ENCODE measurements at places on chromosomes 2 and 18.

GRCh38 chr2:207256476-207257207 is 90.9 kb upstream of the KLF7 start:
- DNase-seq, result no peak

- DNase-seq, result peak; percentile 72
These were observed 780 bp upstream of the BCL2 start for GRCh38 chr18:63320123-63320974.

GRCh38 chr2:240811346-240812300 is 8.4 kb downstream of the KIF1A start:
- DNase-seq, result no peak

GRCh38 chr2:43054367-43054766 is 172.0 kb downstream of the ZFP36L2 start:
- DNase-seq, result no peak

- DNase-seq, result no peak
These were observed 89.3 kb upstream of the SLC66A3 start for GRCh38 chr2:11065833-11066485.

DNA sequence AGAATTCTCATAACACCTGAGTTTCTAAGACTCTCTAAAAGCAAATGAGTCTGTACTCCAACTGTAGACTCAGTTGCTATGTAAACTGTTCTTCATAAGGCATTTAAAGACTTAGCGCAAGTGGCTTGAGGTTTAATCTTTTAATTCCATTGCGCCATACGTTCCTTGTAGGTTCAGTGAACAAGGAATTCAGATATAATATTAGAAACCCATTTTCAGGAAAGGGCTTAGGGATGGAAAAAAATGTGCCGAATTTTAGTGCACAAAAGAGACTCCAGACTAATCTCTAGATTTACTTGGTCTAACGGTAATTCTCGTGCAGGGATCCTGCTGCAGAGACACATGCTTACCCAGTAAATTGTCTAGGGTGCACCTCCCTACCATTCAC is 268.9 kb upstream of the TANK start:
- no peak for DNase-seq

GRCh38 chr2:96095116-96095636 is 21.2 kb downstream of the ADRA2B start:
- DNase-seq, result no peak

DNA sequence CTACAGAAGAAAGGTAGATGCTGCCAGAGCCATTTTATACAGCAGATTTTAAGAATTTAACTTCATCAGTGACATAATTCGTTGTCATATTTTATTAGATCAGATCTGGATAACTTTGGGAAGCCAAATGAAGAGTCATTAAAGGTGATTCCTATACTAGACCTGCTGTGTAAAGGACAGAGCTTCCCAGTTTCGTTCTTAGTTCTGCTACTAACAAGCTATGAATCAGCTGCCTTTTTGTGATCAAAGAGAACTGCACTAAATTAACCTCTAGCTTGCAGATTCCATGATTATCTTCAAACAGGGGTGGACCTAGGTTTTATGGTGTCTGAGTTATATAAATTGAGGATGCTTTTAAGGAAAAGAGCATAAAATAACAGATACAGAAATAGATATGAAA is 926.5 kb upstream of the ACVR2A start:
- DNase-seq, result no peak

DNA sequence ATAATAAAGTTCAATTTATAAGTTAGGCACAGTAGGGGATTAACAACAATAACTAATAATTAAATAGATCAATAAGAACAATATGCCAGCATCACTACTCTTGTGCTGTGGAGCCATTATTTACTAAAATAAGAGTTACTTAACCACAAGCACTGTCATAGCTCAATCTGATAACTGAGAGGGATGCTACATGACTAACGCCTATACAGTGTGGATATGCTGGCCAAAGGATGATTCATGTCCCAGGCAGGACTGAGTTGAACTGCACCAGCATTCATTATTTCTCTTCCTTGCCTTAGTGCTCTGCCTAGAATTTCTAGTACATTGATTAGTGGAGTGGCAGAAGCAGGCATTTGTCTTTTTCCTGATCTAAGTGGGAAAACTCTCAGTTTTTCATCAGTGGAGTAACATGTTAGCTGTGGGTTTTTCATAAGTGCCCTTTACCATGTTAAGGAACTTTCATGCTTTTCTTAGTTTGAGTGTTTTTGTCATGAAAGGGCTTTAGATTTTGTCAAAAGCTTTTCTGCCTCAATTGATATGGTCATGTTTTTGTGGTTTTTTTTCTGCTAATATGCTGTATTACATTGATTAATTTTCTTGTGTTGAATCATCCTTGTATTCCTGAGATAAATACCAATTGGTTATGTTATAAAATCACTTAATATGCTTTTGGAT is 21.7 kb downstream of the KIAA1328 start:
- DNase-seq, result peak; percentile 61

GRCh38 chr18:25244170-25244569 is 107.8 kb downstream of the ZNF521 start:
- DNase-seq, result no peak

GRCh38 chr2:2823061-2823753 is 492.1 kb upstream of the MYT1L start:
- no peak for DNase-seq

GRCh38 chr18:36558234-36558633 is 260.7 kb downstream of the FHOD3 start:
- no peak for DNase-seq

DNA sequence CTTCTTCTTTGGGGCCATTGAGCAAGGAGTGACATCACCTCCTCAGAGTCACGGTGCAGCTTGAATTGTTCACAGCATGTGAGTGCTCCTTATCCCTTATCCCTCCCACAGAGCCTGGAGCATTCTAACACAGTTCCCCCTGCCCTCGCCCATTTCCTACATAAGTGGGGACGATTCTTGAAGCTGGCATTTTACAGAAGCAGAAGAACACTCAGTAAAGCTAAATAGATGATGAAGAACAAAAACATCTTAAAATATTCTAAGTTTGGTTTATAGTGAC is 135.8 kb upstream of the APCDD1 start:
- DNase-seq, result no peak

- DNase-seq, result no peak
These were observed 17.2 kb downstream of the SP110 start for GRCh38 chr2:230202430-230203109.

DNA sequence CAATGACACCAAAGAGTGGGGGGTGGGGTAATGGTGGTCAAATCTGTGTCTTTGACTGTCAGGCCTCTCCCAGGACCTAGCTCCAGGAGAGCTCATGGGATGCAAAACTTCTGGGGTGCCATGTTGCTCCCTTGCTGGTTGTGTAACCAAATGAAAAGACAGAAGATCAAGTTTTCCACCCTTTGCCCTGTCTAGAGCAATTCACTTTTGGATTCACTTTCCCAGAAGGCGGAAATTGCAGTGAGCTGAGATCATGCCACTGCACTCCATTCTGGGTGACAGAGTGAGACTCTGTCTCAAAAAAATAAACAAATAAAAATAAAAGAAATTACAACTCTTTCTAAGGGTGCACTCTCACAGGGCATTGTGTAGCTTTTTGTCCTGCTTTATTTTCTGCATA is 34.9 kb upstream of the PLA2R1 start:
- no peak for DNase-seq

GRCh38 chr2:178043266-178043665 is 29.3 kb downstream of the PDE11A start:
- DNase-seq, result no peak

DNA sequence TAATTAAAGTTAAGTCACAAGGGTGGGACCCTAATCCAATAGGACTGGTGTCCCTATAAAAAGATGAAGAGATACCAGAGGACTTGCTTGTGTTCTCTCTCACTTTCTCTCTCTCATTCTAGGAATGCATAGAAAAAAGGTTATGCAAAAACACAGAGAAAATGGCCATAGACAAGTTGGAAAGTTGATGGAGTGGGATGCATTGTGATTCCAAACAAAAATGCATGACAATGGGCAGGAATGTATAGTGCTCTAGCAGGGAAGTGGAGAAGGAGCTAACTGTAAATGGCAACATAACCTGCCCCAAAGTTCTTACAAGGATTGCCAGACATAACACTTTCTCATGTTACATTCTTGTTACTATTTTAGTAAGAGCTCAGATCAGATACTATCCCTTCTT is 301.6 kb upstream of the LRATD1 start:
- no peak for DNase-seq

DNA sequence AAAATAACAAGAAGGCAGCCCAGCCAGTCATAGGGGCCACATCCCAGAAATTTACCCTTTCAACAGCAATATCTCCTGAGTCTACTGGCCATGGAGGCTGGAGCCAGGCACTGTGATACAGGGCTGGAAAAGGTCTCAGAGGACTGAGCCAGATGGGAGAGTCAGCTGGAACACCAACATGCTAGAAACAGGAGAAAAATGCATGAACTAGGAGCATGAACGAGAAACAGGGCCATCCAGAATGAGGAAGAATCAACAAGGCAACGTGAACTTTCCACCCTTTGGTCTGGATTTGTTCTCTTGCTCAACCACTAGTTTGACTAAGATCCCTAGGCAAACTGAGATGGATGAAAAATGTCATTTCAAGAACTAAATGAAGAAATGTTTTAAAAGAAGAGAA is 13.1 kb downstream of the PID1 start:
- DNase-seq, result no peak

DNA sequence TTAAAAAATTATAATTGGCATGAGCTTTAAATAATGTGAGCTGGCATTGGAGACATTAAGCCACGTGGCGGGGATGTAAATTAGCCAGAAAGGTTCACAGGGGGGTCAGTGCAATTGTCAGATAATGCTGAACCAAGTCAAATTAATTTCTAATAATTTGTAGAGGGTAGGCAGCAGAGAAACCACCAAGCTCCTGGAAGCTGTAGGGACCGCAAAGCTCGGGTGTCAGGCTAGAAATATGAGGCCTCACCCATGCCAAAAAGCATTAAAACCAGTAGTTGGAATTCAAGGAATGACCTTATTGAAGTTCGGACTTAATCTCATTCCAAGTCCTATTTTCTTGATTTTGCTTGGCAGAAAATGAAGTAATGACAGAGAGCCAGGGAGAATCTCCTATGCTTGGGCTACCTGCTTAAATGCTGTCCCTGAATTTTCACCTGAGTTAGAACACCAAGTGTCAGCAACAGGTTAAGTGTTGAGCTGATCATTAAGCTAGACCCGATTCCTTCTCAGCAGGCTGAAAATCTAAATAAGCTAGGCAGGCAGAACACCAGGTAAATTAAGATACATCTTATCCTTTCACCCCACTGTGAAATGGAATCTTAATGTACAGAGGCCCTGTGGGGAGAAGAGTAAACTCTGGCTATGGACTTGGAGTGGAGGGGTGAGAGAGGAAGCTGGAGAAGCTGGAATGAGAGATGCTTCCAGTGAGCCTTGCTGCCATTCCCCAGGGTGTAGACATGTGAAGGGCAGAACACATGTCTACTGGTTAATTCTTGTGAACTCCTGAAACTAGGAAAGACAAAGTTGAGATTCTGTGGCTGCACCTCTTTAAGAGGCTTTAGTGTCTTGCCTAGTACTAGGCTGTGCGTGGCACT is 520.0 kb downstream of the SLC4A3 start:
- no peak for DNase-seq

DNA sequence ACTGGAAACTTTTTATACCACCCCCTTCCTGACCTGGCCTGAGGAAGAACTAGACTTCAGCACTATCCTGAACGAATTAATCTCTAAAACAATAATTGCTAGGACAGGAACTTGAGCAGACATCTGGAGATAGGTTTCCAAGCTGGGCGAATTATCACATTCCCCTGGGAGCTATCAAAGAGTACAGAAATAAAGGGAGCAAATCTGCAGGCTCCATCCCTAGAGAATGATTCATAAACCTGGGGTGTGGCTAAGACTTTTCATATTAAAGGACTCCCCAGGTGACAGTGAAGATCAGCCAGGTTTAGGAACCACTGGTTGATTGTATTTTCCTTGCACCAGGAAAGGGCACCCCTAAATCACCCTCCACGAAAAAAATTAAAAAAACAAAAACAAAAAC is 105.6 kb upstream of the NOL4 start:
- no peak for DNase-seq

GRCh38 chr18:38250971-38251370 is 685.4 kb upstream of the CELF4 start:
- DNase-seq, result peak; percentile 78

Data from RCC 7860 (cell line).